ENCODE measurements at places on chromosomes 6 and 20.

DNA sequence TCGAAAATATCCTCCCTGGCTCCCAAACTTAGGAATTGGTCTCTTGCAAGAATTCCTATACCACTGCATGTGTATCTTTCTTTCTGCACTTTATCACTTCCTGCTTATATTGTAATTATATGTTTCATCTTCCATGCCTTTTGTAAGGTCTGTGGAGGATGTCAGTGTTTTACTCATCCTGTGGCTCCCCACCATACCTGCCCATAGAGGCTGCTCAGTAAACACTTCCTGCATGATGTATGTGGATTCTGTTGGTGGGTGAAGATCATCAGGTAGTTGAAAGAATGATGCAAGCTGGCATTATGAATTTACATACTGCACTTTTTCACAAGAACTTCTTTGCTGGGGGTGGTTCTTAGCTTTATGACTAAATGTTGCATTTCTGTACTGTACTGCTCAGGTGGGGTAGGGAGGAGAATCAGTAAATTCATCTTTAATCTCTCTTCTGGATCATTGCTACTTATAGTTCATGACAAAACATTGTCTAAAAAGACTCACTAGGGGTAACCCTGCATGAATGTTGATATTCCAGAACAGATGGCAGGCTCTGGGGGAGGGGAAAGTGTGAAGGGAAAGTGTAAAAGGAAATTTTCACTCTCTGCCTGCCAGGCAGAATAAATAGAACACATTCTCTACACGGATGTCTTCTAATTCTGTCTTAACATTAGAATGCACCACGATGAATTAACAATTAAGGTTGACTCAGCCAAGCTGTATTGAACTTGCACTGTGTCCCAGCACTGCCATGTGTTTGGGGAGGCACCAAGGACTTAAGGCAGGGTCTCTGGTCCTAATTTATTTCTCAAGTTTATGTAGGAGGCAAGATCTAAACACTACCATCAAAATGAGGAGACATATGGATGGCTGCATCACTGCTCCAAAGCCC, 36.0 kb upstream of the KLHL31 start:
- no peak for DNase-seq

DNA sequence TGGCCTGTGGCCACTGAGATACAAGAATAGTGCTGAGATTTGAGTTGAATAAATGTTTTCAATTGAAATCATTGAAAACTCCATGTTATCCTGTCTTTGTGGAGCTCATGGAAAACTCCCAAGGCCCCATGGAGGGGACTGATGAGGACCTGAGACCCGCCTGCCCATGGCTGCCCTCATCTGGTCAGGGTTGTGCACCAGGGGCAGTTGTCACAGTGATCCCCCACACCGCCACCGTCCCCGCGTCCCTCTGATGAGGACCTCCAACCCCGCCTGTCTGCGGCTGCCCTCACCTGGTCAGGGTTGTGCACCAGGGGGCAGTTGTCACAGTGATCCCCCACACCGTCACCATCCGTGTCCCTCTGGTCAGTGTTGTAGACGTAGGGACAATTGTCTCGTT, 27.8 kb downstream of the THBS2 start:
- DNase-seq = no peak

DNA sequence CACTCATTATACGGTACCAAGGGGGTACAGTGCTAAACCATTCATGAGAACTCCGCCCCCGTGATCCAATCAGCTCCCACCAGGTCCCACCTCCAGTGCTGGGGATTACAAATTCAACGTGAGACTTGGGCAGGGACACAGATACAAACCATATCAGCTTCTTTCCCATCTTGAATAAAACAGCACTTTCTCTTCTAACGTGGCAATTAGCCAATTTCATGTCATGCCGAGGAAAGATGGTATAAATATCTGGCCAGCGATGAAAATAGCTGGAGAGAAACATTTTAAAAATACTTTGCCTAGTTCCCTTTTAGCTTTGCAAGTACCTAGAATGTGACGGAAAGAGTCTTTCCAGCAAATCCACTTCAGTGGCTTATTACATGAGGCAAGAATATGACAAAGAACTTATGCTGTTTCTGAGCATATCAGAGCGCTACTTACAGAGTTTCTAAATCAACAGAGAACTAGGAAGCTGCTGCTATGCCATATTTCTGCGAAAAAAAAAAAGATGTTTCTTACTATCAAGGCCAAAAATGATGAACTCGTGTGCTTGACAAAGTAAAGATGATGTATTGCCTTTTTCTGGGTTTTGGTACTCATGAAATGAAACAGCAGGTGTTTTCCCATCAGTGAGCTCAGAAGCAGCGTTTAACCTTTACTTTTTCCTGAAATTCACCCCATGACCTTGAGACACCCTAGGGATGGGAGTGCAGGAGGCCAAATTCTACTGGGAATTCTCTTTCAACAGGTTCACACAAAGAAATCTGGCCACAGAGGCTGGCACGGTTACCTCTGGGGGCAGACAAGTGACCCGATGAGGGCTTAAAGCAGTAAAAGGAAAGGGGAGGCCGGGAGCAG, 37.9 kb downstream of the AGPAT4 start:
- DNase-seq = no peak

DNA sequence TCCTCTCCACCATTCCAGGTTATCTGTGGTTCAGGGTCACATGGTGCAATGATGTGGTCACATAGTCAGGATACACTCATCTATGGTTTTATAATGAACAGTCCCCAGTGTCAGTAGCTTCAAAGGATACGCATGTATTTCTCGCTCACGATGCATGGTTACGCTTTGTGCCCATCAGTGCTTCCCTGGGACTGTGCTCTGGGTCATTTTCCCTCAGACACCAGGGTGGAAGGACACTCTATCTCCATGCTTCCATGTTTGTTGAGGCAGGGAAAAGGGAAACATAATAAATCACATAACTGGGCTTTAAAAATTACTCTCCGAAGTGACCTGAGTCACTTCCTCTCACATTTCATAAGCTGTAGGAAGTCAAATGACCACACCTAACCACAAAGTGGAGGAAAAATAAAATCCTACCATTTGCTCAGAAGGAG, 394.8 kb upstream of the NOX3 start:
- DNase-seq = no peak

DNA sequence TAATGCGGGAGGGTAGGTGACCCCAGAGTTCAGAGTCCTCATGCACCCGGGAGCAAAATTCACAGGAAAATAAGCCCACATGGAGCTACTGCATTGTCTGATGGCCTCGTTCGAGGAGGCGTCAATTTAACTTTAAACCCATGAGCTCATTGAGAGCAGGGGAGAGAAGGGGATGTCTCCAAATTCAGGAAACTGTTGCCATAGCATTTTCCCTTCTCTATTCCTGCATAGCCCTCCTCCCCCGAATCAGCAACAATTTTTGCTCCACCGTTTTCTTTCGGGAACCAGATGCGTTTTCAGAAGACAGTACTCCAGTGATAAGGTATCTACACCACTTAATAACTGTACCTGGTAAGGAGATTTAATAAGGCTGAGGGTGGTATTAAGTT, 324 bp upstream of the LAMP5 start:
- no peak for DNase-seq

Measured in left lung (tissue), 14 donors.